ENCODE measurements at places on chromosomes 2 and 18. TPM values are rescaled to one million over a fixed set of nuclear protein-coding genes. Genes with fewer than 3 reads are reported as not detected.

SLC9A2 gene
- 0.58 TPM for total RNA-seq

GRCh38 chr2:127462461-127462860, 44.2 kb downstream of the PROC start:
- H3K4me3 ChIP-seq = no peak overlapping the region
- H3K4me1 ChIP-seq = no peaks in the 10 kb centered on the region
- no peaks in the 10 kb centered on the region for H3K27me3 ChIP-seq
- peaks cover 4% of the 10 kb centered on the region for H3K36me3 ChIP-seq
- DNase-seq = no peak
- no peak overlapping the region for H3K27ac ChIP-seq

DNA sequence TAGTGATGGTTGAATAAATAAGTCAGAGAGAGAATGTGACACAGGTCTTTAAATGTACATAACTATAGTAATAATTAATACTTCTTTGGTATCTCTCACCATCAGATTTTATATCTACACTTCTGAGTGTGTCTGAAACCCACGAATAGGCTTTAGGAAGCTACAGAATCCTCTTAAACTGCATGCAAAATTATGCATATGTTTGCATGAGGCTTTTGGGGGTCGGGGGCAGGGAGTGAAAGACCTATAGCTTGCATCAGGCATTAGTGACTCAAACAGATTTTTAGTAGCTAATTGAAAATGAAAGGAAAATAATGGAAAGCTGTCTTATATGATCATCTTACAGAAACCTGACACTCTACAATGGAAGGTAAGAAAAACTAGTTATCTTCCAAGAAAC, 14.9 kb downstream of the LRPPRC start:
- H3K4me3 ChIP-seq = no peak overlapping the region
- H3K36me3 ChIP-seq = peaks cover 61% of the 10 kb centered on the region
- no peaks in the 10 kb centered on the region for H3K4me1 ChIP-seq
- no peak for DNase-seq
- no peaks in the 10 kb centered on the region for H3K27me3 ChIP-seq
- H3K27ac ChIP-seq = no peak overlapping the region

GRCh38 chr2:149715005-149715592, 127.5 kb upstream of the MMADHC start:
- no peak overlapping the region for H3K27ac ChIP-seq
- H3K27me3 ChIP-seq = no peaks in the 10 kb centered on the region
- H3K4me3 ChIP-seq = no peak overlapping the region
- no peaks in the 10 kb centered on the region for H3K36me3 ChIP-seq
- DNase-seq = no peak
- no peaks in the 10 kb centered on the region for H3K4me1 ChIP-seq

PRADC1 gene
- total RNA-seq = 15.5 TPM

- no peak overlapping the region for H3K27ac ChIP-seq
- H3K4me1 ChIP-seq = no peaks in the 10 kb centered on the region
- no peak for DNase-seq
- H3K27me3 ChIP-seq = no peaks in the 10 kb centered on the region
- peaks cover 27% of the 10 kb centered on the region for H3K36me3 ChIP-seq
- H3K4me3 ChIP-seq = no peak overlapping the region
Measured at GRCh38 chr2:230360028-230360427, 33.0 kb downstream of the SP140L start.

GRCh38 chr2:208204166-208204565, 14.3 kb upstream of the C2orf80 start:
- DNase-seq = no peak
- H3K27ac ChIP-seq = no peak overlapping the region
- H3K36me3 ChIP-seq = no peaks in the 10 kb centered on the region
- no peak overlapping the region for H3K4me3 ChIP-seq
- no peaks in the 10 kb centered on the region for H3K4me1 ChIP-seq
- no peaks in the 10 kb centered on the region for H3K27me3 ChIP-seq

DNA sequence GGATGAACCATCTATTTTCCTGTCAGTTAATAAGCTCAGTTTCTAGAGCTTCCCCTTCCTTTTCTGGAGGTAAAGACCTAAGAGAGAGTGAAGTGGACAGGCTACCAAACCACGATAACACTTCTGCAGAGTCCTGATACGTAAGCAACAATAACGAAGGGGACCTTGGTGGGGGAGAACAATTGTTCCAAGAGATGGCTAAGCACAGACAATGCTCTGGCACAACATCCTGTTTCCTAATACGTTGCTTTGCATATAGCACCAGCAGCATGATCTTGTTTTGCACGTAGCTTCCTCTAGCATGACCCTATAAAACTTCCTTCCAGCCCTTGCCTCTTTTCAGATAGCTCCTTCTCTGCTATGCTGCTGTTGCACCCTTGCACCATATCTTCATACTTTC, 247.3 kb downstream of the RAD51AP2 start:
- no peaks in the 10 kb centered on the region for H3K36me3 ChIP-seq
- no peaks in the 10 kb centered on the region for H3K4me1 ChIP-seq
- no peaks in the 10 kb centered on the region for H3K27me3 ChIP-seq
- no peak overlapping the region for H3K4me3 ChIP-seq
- H3K27ac ChIP-seq = no peak overlapping the region

DNA sequence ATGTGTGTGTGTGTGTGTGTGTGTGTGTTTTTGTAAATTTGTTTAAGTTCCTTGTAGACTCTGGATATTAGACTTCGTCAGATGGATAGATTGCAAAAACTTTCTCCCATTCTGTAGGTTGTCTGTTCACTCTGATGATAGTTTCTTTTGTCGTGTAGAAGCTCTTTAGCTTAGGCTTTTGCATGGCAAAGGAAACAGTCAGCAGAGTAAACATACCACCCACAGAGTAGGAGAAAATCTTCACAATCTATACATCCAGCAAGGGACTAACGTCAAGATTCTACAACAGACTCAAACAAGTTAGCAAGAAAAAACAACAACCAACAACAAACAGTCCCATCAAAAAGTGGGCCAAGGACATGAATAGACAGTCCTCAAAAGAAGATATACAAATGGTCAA, 336.7 kb upstream of the ATP5MC3 start:
- DNase-seq = no peak
- H3K4me1 ChIP-seq = no peaks in the 10 kb centered on the region
- H3K4me3 ChIP-seq = no peak overlapping the region
- H3K27me3 ChIP-seq = no peaks in the 10 kb centered on the region
- H3K27ac ChIP-seq = no peak overlapping the region

TMEM169 gene
- total RNA-seq = 1.4 TPM

GRCh38 chr2:237833546-237833945, 25.9 kb upstream of the RAMP1 start:
- no peaks in the 10 kb centered on the region for H3K4me1 ChIP-seq
- no peak for DNase-seq
- no peaks in the 10 kb centered on the region for H3K36me3 ChIP-seq
- H3K27ac ChIP-seq = no peak overlapping the region

DNA sequence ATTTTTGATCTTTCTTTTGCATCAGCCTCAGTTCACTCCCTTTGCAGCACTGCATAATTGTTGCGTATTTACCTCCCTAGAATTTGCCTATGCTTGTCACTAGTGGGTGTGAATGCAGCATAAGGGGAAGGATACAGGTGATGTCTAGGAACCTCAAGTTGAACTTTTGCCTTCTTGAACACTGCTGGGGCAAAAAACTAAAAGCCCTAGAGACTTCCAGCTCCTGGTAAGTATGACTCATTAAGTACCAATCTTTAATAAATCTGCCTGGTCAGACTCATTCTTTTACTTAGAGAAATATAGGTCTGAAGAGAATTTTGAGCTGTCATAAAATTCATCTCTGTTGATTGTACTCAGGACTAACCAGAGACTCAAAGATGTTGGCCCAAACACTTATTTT, 547.3 kb upstream of the FANCL start:
- H3K4me1 ChIP-seq = no peaks in the 10 kb centered on the region
- DNase-seq = no peak
- H3K4me3 ChIP-seq = no peak overlapping the region
- H3K36me3 ChIP-seq = no peaks in the 10 kb centered on the region
- H3K27ac ChIP-seq = no peak overlapping the region

DNA sequence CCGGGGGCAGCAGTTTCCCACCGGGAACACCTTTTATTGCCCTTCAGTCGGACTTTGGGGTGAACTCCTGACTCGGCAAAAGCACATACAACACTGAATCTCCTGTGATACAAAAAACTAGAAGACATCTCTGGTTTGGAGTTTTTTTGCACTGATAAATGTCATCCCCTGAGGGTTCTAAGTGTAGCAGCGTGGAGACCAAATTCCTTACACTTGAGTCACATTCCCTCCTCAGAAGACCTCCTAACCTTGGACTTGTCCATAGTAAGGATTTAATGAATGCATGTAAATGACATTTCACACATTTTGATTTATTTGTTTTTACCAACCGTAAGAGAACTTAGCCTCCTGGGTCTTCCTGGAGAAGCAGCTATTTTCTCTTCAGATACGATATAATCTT, 54.0 kb upstream of the GPR45 start:
- H3K4me3 ChIP-seq = no peak overlapping the region
- no peaks in the 10 kb centered on the region for H3K36me3 ChIP-seq
- no peak overlapping the region for H3K27ac ChIP-seq
- no peaks in the 10 kb centered on the region for H3K27me3 ChIP-seq
- no peaks in the 10 kb centered on the region for H3K4me1 ChIP-seq

GRCh38 chr2:50491541-50492476, 540.1 kb downstream of the NRXN1 start:
- H3K27ac ChIP-seq = no peak overlapping the region
- no peak overlapping the region for H3K4me3 ChIP-seq
- peaks cover 7% of the 10 kb centered on the region for H3K4me1 ChIP-seq

RGPD8 gene
- 20.0 TPM for total RNA-seq

DNA sequence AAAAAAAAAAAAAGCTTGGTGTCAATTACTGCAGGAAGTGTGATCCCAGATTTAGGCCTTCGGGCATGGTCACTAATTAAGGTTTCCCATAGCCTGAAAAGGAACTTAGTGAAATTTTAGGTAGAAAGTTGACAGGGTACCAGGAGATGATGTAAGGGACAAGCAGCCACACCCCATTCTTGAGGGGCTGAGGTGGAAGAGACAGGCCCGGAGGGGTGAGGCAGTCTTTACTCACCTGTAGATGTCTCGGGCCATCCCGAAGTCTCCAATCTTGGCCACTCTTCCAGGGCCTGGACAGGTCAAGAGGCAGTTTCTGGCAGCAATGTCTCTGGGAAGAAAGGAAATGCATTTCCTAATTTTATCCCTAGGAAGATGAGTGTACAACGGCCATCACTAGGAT, 94.3 kb downstream of the CLIP4 start:
- H3K4me3 ChIP-seq = no peak overlapping the region
- H3K27ac ChIP-seq = no peak overlapping the region
- no peaks in the 10 kb centered on the region for H3K36me3 ChIP-seq
- no peaks in the 10 kb centered on the region for H3K27me3 ChIP-seq

DNA sequence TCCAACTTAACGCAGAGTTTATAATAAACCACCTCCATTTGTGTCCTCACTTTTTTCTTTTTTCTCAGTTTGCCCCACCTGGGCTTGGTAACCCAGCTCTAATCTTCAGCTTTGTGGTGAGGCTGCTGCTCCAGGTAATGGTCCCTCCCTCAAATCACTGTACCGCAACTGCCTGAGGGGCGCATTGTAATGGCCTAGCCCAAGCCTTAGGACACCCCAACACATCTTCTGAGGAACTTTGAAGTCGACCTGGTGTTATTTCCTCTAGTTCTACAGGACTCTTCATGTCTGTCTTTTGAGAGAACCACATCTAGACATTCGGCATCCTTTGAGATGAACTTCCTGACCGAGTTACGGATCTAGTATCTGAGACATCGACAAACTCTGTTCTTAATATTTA, 99.7 kb downstream of the PLEKHM3 start:
- H3K4me3 ChIP-seq = no peak overlapping the region
- peaks cover 11% of the 10 kb centered on the region for H3K36me3 ChIP-seq
- peaks cover 5% of the 10 kb centered on the region for H3K4me1 ChIP-seq
- no peak for DNase-seq
- H3K27ac ChIP-seq = no peak overlapping the region

DNA sequence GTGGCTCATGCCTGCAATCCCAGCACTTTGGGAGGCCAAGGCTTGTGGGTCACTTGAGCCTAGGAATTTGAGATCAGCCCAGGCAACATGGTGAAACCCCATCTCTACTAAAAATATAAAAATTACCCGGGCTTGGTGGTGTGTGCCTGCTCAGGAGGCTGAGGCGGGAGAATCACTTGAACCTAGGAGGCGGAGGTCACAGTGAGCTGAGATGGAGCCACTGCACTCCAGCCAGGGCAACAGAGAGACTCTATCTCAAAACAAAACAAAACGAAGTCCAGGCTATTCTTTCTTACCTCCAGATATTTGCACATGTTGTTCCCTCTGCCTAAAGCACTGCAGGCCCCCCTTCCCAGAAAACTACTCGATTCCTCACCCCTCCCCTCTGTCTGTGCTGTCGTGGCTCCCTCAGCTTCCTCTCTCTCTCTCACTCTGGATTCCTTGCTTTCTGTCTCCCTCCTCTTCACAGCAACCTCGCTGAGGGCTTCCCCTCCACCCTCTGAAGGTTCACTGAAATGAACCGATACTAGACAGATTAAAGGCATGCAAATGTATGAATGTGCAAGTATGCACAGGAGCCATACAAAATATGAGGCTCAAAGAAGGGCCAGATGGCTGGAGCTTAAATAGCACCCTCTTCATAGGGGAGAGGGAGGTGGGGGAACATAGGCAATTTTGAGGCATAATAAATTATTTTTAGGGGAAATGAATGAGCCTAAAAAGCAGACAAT, 18.5 kb downstream of the TMEM177 start:
- no peak overlapping the region for H3K27ac ChIP-seq
- H3K4me3 ChIP-seq = no peak overlapping the region
- no peak for DNase-seq
- H3K36me3 ChIP-seq = no peaks in the 10 kb centered on the region

- H3K27ac ChIP-seq = no peak overlapping the region
- peaks cover 3% of the 10 kb centered on the region for H3K4me1 ChIP-seq
- H3K27me3 ChIP-seq = no peaks in the 10 kb centered on the region
- H3K4me3 ChIP-seq = no peak overlapping the region
- DNase-seq = no peak
- no peaks in the 10 kb centered on the region for H3K36me3 ChIP-seq
Measured at GRCh38 chr2:235240574-235240973, 253.3 kb upstream of the AGAP1 start.

FAHD2A gene
- 22.8 TPM for total RNA-seq

DNA sequence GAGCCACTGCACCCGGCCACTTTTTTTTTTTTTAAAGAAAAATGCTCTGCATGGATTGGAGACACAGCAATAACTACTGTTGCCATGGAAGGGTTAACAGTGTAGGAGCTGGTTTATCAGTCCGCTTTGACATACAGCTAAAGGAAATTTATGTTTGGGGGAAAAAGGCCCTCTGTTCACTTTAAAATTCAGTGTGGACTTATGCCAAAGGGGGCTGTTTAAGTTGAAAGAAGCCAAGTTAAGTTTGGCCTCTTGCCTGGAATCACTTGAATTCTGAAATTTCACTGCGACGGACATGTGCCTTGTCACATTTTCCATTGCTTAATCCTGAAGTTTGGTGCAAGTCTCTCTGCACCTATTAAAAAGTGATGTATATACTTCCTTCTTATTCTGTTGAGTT, 3.1 kb downstream of the KCNE4 start:
- no peaks in the 10 kb centered on the region for H3K36me3 ChIP-seq
- no peak overlapping the region for H3K4me3 ChIP-seq

GRCh38 chr2:239462671-239463506, 62.1 kb upstream of the HDAC4 start:
- DNase-seq = peak; percentile 58
- H3K4me3 ChIP-seq = no peak overlapping the region
- H3K4me1 ChIP-seq = no peaks in the 10 kb centered on the region
- no peak overlapping the region for H3K27ac ChIP-seq
